Natural killer cell treated with Interleukin-12 subunit alpha and Interleukin-12 subunit beta and Interleukin-15 and Interleukin-18, amount 100 ng/mL, for 72 hours (primary cell): ENCODE measurements at places on chromosomes 3 and 15. TPM values are rescaled to one million over a fixed set of nuclear protein-coding genes. Genes with fewer than 3 reads are reported as not detected.

The GREM1 gene
- total RNA-seq = not detected

The ARPP19 gene
- 98.0 TPM for total RNA-seq

The PP2D1 gene
- total RNA-seq = not detected

The ATP8B4 gene
- 296 TPM for total RNA-seq

DNA sequence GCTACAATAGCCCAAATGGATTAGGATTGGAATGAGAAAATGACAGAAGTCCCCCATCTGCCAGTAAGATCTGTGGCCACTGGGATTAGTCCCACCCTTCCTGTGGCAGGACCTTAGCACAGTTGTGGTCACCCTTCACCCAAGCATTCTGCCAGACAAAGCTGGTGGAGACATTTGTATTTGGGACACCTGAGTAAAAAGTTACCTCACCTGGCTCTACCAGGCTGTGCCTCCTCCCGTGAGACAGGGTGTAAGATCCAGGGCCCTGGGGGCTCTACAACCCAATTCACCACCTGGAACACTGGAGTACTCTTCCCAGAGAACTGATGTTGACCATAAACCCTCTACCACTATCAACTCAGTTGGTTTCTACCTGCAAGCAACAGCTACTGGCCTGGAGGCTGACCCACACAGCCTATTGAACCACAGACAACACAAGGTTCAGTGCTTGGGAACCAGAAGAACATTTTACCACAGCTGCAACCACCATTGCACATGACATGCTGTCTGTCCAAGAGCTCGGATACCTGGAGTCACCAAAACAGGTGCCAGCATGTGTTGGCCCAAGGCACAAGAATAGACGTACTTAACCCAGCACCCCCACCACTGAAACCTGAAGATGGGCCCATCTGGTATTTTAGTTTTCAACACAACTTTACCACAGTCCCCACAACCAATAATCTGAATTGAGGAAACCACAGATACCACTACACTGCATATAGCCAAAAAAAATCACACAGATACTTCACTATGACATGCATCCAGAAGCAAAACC is 1686.7 kb downstream of the SI start:
- no peak for DNase-seq

GRCh38 chr3:52790741-52791140 is 3.9 kb upstream of the ITIH3 start:
- DNase-seq = peak; percentile 49

GRCh38 chr3:57154470-57155309 is 10.5 kb downstream of the IL17RD start:
- DNase-seq = no peak

DNA sequence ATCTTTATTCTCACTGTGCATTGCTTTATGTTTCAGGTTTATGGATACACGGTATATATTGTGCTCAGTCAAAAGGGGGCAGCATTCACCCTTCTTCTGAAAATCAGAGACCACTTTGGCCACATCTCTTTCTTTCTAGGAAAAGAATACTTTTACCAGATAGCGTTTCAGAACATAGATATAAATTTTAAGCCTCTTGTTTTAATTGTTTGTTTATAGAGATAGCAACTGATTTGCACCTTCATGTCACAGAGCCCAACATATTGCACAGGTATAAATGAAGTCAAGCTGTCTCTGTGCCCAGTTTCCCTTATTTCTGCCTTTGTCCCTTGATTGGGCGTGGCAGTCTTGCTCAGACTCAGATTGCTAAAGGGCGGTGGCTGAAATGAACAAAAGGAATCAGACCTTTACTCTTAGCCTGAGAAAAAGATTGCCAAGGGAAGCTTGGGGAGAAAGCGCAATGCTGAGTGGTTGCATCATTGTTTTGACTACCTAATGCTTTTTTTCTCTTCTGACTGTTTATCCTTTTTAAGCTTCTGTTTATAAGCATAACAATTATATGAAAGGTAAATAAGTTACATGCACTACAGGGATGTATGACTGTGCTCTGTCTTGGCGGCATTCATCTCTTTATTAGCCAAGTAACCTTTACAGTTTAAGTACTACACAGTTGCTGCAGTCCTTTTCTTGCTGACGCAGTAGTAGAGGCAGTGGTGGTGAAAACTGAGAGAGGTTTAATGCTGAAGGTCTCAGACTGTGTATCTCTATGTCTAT is 70.8 kb upstream of the ZBTB20 start:
- no peak for DNase-seq

- DNase-seq = no peak
These were observed 787 bp downstream of the TRPM1 start for GRCh38 chr15:31100738-31101137.

DNA sequence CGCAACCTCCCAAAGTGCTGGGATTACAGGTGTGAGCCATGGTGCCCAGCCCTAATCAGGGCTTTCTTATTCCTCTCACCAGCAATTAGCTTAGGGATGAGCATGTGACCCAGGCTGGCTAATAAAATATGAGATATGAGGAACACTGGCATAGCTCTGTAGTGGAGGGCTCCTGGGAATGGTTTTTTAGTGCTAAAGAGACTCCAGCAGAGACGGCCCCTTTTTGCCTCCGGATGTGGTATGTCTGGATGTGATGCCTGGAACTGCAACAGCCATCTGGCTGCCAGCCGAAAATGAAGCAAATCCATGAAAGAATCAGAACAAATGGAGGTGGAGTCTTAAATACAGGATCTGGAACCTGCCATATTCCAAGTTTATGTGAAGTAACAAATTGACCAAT is 69.1 kb upstream of the MAGI1 start:
- DNase-seq = no peak

- no peak for DNase-seq
These were observed 92.3 kb upstream of the IQSEC1 start for GRCh38 chr3:13165576-13165975.

GRCh38 chr3:17313746-17314145 is 428.7 kb downstream of the TBC1D5 start:
- DNase-seq = no peak

DNA sequence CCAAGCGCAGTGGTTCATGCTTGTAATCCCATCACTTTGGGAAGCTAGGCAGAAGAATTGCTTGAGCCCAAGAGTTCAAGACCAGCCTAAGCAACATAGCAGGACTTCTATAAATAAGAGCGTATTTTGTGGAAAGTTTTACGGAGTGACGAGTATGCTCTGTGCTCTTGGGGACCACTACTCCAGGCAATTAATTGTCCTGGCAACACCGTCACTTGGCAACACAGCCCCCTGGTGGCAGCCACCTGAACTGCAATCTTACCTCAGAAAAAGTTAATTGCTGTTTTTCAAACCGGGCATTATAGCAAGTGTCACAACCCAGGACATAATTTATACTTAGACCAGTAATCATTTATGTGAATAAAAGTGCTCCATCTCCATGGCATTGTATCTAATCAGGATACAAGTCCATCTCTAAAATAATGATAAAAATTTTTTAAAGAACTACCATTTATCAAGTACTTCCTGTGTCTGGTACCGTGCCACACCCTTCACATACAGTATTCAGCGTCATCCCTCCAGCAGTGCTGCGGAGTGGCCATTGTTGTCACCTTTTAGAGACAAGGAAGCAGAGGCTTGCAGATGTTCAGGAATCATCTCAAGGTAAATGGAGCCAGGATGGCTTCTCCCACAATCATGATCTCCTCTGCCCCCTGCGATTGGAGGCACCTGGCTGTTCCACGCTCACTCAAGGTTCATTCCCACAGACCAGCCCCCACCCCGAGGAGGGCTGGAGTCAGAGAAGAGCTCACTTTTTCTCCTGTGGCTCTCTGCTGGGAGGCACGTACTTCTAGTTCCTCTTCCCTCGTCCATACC is 34.5 kb downstream of the PLA2G4D start:
- DNase-seq = peak; percentile 75

- DNase-seq = no peak
These were observed 24.8 kb upstream of the MBNL1 start for GRCh38 chr3:152243721-152244516.

- DNase-seq = no peak
These were observed 19.0 kb upstream of the C15orf61 start for GRCh38 chr15:67501836-67502461.

GRCh38 chr3:66154444-66154861 is 66.3 kb upstream of the SLC25A26 start:
- no peak for DNase-seq

GRCh38 chr3:51948016-51948580 is 5.9 kb downstream of the PARP3 start:
- peak; percentile 34 for DNase-seq

- DNase-seq = no peak
These were observed 142.3 kb downstream of the CHST2 start for GRCh38 chr3:143261848-143262247.

DNA sequence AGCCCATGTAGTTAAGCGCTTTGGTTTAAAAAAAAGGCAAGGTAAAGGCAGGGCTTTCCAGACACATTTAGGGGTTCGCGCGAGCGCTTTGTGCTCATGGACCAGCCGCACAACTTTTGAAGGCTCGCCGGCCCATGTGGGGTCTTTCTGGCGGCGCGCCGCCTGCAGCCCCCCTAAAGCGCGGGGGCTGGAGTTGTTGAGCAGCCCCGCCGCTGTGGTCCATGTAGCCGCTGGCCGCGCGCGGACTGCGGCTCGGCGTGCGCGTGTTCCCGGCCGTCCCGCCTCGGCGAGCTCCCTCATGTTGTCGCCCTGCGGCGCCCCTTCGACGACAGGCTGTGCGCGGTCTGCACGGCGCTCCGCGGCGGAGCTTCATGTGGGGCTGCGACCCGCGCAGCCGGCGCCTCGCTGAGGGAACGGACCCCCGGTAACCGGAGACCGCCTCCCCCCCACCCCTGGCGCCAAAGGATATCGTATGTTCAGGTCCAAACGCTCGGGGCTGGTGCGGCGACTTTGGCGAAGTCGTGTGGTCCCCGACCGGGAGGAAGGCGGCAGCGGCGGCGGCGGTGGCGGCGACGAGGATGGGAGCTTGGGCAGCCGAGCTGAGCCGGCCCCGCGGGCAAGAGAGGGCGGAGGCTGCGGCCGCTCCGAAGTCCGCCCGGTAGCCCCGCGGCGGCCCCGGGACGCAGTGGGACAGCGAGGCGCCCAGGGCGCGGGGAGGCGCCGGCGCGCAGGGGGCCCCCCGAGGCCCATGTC is 927 bp downstream of the SMAD6 start:
- DNase-seq = no peak

GRCh38 chr3:163261618-163262017 is 1765.0 kb downstream of the OTOL1 start:
- DNase-seq = no peak

DNA sequence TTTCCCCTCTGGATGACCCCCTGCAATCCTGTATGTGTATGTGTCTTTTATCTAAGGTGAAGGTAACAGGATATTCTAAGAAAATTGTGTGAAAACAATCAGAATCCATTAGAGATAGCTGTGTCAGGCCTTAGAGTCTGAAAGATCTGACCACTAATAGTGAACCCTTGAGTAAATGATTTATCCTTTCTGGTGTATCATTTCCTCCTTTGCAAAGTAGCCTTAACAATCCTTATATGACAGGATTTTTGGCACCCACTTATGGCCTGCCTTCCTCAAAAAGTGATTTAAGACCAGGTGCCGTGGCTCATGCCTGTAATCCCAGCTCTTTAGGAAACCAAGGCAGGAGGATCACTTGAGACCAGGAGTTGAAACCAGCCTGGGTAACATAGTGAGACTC is 110.2 kb downstream of the RBPMS2 start:
- no peak for DNase-seq
